CD4-positive, alpha-beta T cell treated with Interleukin-6 at 100 ng/mL for 8 hours (primary cell): ENCODE measurements at places on chromosomes 5 and 9.

DNA sequence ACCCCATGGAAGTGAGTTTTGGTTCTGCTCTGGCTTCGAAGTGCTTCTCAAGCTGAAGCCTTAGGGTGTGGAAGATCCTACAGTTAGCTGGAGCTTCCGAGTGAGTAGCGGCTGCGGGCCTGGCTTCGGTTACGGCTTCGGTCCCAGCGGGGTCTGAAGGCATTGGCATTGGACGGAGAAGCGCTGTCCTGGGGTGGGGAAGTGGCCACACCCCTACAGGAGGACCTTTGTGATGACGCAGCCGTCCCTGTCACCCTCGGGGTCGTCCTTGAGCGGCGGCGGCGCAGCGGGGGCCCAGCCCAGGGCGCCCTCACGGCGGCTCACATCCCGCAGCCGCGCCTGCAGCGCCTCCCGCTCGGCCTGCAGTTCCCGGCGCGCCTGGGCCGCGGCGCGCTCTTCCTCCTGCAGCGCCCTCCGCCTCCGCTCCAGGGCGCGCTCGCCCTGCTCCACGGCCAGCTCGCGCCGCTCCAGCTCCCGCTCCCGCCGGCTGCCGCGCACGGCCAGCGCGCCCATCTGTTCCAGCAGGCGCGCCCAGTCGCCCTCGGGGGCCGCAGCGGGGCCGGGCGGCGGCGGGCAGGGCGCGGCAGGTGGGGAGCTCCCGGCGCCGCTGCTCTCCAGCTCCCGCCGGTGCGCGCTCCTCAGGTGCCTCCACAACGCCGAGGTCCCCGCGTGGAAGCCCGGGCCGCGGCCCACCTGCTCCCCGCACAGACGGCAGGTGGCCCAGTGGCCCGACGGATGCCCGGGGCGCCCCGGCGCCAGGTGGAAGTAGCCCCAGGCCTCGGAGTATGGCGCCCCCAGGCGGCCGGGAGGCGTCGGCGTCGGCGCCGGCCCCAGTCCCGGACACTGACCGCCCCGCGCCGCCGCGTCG is 9.9 kb downstream of the ZBED3 start:
- peak; percentile 37 for DNase-seq

- DNase-seq = no peak
These were observed 22.8 kb upstream of the CRHBP start for GRCh38 chr5:76930083-76930482.

DNA sequence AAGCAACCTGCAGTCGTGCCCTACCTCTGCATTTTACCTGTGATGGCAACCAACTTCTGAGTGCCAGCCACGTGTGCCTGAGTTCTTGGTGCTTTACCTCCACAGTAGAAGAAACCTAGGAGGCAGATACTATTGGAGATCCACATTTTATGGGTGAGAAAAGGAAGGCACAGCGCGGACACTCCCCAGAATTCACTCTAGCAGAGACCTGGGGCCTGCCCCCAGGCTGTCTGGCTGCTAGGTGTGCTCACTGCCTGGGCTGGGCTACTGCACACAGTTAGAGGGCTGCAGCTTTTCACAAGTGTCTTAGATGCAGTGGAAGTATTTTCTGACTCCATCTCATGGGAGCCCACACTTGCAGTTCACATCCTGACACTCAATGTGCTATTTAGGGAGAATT is 598.8 kb upstream of the ADAMTS16 start:
- no peak for DNase-seq

- DNase-seq = no peak
These were observed 44.7 kb upstream of the TMEM215 start for GRCh38 chr9:32738501-32739172.

DNA sequence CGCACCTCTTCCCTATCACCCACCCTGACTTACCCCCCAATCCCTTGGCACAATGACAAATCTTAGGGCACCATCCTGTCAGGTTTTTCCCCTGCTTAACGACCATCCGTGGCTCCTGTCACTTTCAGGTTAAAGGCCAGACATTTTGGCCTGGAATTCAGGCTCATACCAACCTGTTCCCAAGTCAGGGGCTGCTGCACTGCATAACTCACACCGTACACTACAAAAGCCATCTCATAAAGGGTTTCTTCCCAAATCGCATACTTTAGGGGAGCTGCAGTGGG is 7.5 kb upstream of the AKNA start:
- DNase-seq = no peak

DNA sequence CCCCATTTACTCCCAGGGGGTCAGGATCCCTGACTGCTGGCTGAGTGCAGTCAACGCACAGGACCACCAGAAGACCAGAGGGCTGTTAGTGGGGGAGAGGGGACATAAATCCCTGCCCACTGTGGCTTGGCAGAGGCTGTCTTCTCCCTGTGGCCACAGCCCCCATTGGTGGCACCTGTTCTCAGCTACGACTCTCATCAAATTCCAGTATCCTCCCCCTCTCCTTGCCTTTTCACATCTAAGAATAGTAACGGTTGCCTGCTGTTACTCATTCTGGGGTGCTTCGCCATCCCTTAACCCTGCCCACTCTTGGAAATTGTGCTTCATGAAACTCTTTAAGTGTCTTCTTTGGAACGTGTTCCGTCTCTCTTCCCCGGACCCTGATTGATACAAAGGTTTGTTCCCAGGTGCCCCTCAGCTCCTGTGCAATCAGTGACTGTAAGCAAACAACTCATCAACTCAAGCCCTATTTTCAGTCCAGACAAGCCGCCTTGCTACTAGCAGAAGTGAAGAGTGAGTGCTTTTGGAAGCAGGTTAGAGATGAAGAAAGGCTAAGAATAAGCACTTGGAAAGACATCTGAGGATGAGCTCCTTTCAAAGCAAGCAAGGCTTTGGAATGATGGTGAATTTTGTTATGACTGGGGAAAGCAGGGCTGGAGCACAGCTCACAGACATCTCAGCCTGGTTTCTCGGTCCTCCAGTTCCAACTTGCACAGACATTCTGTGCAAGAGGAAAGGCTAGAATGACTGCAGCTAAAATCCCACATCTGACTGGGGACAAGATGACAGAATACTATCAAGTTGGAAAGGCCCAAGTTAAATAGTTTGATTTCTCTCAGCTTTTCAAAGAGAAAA is 22.9 kb upstream of the DENND1A start:
- no peak for DNase-seq

- no peak for DNase-seq
These were observed 1.6 kb downstream of the TEX48 start for GRCh38 chr9:114680259-114681001.

GRCh38 chr5:180523629-180524466 is 29.7 kb downstream of the CNOT6 start:
- no peak for DNase-seq

GRCh38 chr9:125272697-125273096 is 11.1 kb downstream of the GAPVD1 start:
- DNase-seq = no peak

DNA sequence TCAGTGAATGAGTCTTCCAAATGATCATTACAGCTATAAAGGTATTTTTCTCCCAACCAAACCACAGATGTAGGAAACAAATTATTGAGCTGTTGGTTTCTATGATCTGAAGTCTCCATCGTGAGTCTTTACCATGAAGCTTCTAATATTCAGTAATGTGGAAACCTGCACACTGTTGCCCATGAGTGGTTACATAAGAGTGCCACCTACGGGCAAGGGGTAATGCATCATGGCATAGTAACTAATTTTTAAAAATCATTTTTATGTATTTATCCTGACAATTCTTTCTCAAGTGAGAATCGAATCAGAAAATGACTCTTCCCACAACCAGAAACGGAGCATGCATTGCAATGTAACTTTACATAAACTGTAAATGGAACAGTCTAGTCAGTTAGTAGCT is 282.5 kb upstream of the SMARCA2 start:
- DNase-seq = no peak

GRCh38 chr5:119951330-119951934 is 322.1 kb downstream of the FAM170A start:
- no peak for DNase-seq

- DNase-seq = no peak
These were observed 181.6 kb downstream of the CACNA1B start for GRCh38 chr9:138059196-138059595.

DNA sequence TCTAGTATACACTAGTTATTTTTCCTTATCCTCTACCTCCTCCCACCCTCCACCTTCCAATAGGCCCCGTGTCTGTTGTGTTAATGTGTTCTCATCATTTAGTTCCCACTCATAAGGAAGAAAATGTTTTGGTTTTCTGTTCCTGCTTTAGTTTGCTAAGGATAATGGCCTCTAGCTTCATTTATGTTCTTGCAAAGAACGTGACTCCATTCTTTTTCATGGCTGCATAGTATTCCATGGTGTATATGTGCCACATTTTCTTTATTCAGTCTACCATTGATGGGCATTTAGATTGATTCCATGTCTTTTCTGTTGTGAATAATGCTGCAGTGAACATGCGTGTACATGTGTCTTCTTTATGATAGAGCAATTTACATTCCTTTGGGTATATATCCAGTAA is 146.5 kb upstream of the GAS1 start:
- DNase-seq = no peak

DNA sequence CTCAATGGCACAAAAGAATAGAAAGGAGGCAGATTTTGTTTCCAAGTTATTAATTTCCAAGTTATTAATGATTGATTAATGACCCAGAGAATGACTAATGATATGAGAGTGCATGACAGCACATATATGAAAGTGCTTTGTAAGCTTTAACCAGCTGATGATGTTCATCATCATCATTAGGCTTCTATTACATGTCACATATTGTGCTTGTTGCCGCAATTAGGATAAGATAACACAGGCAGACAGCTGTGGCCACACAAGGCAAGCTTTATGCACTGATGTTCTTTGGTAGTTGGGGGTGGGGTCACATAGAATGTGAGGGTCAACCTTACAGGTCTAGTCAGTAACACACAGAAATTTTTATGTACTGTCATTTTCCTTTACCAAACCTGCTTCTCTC is 219.7 kb downstream of the TRPM3 start:
- no peak for DNase-seq

GRCh38 chr5:65926893-65927292 is 518 bp downstream of the ERBIN start:
- peak; percentile 3 for DNase-seq

- no peak for DNase-seq
These were observed 35.7 kb upstream of the TXN start for GRCh38 chr9:110291921-110292557.

DNA sequence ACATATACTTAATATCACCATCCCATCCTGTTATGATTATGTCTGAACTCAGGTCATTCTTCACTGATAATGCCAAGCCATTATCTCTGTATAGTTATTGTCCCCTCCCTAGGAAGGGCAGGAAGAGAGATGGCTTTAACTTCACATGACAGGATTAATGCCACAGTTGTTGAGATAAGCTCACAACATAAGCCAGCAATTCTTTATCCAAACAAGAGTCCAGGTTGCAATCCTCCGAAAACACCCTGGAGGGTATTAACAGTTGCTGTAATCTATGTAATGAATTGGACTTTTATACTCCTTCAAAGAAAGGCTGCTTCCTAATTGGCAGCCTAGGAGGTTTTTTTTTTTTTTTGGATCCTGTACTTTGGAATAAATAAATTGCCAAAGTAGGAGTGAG is 779.4 kb downstream of the SEMA5A start:
- DNase-seq = no peak

DNA sequence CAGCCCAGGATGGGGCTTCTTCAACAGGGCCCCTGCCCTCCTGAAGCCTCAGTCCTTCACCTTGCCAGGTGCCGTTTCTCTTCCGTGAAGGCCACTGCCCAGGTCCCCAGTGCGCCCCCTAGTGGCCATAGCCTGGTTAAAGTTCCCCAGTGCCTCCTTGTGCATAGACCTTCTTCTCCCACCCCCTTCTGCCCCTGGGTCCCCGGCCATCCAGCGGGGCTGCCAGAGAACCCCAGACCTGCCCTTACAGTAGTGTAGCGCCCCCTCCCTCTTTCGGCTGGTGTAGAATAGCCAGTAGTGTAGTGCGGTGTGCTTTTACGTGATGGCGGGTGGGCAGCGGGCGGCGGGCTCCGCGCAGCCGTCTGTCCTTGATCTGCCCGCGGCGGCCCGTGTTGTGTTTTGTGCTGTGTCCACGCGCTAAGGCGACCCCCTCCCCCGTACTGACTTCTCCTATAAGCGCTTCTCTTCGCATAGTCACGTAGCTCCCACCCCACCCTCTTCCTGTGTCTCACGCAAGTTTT is 23.6 kb downstream of the PCDHGC5 start:
- DNase-seq = peak; percentile 82

- DNase-seq = no peak
These were observed 66.6 kb upstream of the CTNNA1 start for GRCh38 chr5:138686668-138687067.

DNA sequence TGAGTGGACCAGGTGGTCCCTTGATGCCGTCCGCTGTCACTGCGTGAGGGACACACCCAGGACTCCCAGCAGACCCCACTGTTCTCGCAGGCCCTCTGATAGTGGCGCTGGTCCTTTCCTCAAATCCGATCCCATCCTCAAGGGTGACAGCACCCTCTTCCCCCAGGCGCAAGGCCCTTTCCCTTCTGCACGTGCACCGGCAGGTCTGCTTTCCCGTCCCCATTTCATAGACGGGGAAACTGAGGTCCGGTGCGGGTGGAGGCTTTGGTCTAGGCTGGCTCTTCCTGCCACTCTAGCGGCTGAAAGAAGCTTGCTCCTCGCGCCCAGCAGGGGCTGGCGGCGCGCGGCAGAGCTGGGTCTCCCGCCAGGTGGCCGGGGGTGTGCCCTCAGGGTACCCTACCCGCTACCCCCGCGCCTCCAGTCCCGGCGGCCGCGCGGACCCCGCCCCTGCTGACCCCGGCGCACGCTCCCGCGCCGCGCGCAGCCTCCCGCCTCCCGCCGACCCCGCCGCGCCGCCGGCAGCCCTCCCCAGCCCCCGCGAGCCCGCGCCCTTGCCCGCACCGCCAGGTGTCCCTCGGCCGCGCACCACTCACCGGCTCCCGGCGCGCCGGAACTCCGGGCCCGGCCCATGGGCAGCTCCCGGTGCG is 453 bp downstream of the RASGEF1C start:
- no peak for DNase-seq

DNA sequence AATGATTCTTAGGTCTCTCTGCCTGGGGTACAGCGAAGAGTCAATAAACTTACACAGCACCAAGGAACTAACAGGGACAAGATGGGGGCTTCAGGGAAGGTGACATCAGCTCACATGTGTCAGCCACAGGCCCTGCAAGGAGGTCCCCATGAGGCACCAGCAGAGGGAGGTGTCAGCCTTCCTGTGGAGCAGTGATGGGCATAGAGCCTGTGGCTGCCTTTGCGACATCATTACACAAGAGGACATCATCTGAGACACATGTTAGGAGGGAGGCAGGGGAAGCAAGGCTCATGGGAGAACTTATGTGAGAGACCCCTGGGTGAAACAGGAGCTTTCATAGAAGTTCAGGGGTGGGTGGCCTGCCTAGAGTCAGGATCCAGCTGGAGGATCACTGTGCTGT is 389.6 kb downstream of the SEMA5A start:
- no peak for DNase-seq
